ENCODE measurements at places on chromosomes 1 and 21. TPM values are rescaled to one million over a fixed set of nuclear protein-coding genes. Genes with fewer than 3 reads are reported as not detected.

COL11A1 gene
- not detected for total RNA-seq

ELF3 gene
- not detected for total RNA-seq

ZNF695 gene
- total RNA-seq, result 0.99 TPM

SMIM1 gene
- 0.87 TPM for total RNA-seq

All from lung microvascular endothelial cell (primary cell).